Mucosa of descending colon (tissue), 3 donors: ENCODE measurements at places on chromosomes 12 and 14.

GRCh38 chr12:125187148-125187745 lies 122.0 kb downstream of the AACS start:
- no peak for DNase-seq

GRCh38 chr12:59193476-59194050 lies 273.3 kb upstream of the LRIG3 start:
- no peak for DNase-seq

- DNase-seq, result no peak
These were observed 11.9 kb downstream of the BDKRB1 start for GRCh38 chr14:96267916-96268315.

GRCh38 chr12:3920351-3921150 lies 47.4 kb upstream of the PARP11 start:
- peak; percentile 27 for DNase-seq

- no peak for DNase-seq
These were observed 422.1 kb upstream of the SYT1 start for GRCh38 chr12:78442454-78442801.
